Activated CD4-positive, CD25-positive, alpha-beta regulatory T cell treated with anti-CD3 and anti-CD28 coated beads, Interleukin-2, amount 50 U/mL, for 16 hours (primary cell): ENCODE measurements at places on chromosomes 1 and 21.

GRCh38 chr1:10765304-10765703 is 31.1 kb downstream of the CASZ1 start:
- no peak for DNase-seq

GRCh38 chr21:45228171-45228641 is 59.5 kb downstream of the POFUT2 start:
- peak; percentile 36 for DNase-seq

- DNase-seq = no peak
These were observed 36.7 kb downstream of the HLX start for GRCh38 chr1:220915954-220916353.

- no peak for DNase-seq
These were observed 2.0 kb downstream of the SERINC2 start for GRCh38 chr1:31414980-31415370.

GRCh38 chr1:46487818-46488218 is 1.8 kb upstream of the DMBX1 start:
- DNase-seq = no peak

- DNase-seq = no peak
These were observed 51.4 kb downstream of the DPYD start for GRCh38 chr1:97869441-97869840.

DNA sequence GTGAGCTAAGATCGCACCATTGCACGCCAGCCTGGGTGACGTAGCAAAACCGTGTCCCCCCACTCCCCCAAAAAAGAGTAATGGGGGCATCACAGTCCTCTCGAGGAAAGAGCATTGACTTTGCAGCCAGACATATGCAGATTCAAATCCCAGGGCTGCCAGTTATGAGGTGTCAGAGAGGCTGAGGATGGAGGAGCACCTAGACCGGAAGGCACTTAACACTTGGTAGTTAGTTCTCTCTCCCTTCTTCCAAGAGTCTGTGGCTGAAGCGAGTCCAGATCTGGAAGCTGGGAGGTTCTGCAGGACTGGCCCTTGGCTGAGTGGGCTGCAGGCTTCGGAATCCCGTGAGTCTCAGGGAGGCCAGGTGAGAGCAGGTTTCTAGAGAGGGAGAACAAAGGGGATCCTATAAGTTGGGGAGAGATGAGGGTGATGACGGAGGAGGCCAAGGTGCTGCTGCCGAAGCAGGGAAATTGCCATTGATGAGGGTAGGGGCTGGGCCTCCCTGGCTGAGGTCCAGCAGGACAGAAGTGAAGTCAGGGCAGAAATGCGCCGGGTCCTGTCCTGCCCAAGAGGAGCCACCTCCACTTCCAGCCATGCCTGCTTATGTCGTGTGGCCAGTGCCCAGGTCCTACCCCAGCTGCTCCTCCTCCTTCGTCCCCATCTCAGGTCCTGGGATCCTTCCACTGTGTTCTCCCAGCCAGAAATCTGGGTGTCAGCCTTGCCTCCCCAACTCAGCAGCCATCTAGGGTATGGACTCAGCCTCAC is 13.3 kb upstream of the SPOCD1 start:
- no peak for DNase-seq

DNA sequence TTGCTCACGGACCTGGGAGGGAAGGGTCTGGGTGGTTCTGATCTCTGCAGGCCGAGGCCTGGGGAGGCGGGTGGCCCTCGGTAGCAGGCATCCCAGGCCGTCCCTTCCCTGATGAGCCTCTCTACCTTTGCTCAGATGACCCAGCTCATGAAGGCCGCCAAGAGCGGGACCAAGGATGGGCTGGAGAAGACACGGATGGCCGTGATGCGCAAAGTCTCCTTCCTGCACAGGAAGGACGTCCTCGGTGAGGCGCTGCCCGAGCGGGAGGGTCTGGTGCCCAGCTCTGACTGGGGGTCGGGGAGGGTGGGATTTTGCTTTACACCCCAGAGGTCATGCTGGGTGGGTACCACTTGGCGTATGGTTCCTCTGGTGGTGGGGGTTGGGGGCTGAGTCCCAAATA is 76.5 kb downstream of the ARHGEF10L start:
- no peak for DNase-seq

DNA sequence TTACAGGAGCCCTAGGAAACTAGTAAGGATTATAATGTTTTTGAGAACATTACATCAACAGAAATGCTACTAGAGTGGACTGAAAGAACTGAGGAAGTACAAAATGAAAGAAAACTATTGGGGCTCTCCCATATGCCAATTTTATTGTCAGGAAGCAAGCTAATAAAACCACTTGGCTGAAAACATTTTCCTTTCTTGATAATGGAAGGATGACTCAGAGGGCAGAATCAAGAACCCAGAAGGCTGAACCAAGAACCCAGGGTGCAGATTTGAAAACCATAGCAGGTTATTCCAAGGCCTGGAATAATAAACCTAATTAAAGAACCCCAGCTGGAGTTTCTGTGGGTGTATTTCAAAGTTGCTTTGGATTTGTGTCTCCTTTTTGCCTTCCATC is 70.7 kb downstream of the RPE65 start:
- DNase-seq = no peak

GRCh38 chr1:12547586-12548225 is 70.3 kb downstream of the DHRS3 start:
- no peak for DNase-seq

- DNase-seq = no peak
These were observed 61.7 kb downstream of the ERICH3 start for GRCh38 chr1:74611887-74612286.

DNA sequence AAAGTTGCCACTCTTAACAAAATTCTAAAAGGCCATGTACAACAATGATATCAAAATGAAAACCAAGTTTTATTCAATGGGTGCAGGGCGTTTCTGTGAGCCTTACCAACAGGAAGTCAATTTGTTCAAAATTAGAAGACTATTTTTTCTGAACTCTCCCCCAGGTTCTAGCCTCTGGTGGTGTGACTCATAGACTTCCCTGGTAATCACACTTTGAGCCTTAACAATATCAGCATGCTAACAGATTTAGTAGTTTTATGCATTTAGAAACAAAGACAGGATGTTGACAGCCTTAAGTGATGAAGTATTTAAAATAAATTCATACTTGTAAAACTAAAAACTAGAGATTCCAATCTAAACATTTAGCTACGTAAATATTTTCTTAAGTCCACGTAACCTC is 88.4 kb downstream of the LRRC8C start:
- no peak for DNase-seq

- DNase-seq = no peak
These were observed 128.9 kb upstream of the ADAR start for GRCh38 chr1:154736841-154737240.

GRCh38 chr1:62652387-62652786 is 35.8 kb downstream of the DOCK7 start:
- no peak for DNase-seq

DNA sequence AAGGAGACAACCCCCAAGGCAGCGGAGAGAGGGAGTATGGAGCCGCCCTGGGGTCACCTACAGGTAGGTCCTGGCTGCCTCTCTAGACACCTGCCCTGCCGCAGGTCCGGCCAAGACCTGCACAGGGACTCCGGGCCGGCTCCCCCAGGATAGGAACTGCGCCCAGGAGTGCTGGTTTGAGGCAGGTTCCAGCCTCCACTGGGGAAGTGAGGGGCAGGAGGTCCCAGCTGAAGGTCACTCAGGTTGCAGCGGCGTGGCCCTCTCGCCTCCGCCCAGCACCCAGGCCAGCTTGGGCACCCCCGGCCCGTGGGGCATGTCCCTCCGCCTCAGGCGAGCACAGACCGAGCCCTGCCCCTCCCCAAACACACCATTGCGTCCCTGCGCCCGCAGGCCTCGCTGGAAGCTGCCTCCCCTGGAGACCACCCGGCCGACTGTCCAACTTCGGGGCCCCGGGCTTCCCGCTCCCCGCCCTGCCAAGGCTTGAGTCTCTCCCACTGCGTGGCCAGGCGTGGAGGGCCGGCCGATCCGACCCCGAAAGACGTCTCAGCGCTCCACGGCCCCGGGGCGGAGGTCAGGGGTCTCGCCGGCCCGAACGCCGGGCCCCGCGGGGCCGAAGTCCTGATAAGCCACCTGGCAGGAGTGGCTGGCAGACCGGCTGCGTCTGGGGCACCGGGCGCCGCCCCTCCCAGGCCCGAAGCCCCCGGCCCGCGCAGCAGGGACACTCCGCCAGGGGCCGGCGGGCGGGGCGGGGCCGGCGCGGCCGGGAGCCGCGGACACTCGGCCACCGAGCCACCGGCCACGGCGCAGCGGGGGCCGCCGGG is 1.4 kb upstream of the SKI start:
- DNase-seq = no peak

- no peak for DNase-seq
These were observed 400 bp upstream of the TRIM17 start for GRCh38 chr1:228417061-228417460.

DNA sequence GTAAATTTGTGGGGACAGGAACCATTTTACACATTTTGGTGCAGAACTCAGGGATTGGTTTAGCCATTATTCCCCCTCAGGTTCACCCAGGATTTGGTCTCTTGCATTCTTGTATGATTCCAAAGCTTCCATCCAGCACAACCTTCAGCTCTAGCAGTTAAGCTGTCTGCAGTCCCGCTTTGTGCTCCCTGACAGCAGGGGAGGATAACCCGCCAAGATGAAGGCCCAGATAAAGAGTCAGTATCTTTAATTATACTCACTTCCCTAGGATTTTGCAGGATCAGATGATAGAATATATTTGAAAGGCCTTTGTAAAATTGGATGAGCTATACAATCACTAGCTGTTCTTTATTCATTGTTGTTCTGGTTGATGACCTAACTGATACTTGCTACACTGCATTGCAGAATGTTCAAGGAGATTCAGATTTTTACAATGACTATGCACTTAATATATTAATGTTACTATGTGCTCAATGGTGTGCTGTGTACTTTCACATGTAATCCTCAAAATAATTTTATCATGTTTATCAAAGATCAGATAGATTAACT is 49.8 kb downstream of the SLC16A1 start:
- no peak for DNase-seq

GRCh38 chr1:55015731-55016620 is 17.2 kb downstream of the BSND start:
- no peak for DNase-seq

GRCh38 chr1:207000651-207001291 is 30.5 kb upstream of the FCAMR start:
- DNase-seq = no peak

- no peak for DNase-seq
These were observed 57.3 kb downstream of the PKN2 start for GRCh38 chr1:88741413-88741812.

DNA sequence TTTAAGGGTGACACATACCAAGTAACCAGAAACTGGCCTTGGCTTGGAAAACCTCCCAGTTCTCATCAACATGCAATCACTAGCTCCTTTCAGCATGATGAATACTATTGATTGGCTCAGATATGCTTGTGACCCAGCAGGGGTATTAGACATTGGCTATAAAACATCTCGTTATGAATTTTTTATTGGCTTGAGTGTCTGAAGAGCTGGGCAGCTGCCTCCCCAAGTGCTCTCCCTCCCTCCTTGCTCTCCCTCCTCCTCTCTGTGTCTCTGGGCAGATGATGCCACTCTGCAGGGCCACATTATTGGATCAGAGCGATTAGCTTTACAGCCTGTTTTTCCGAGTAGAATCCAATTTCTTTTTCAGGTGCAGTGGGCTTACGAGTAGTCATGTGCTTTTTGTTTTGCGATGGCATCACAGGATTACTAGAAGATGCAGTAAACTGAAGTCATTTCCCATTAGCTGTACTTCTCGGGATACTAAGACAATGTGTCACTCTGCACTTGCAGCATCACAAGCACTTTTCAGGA is 79.3 kb upstream of the ATF3 start:
- DNase-seq = no peak

DNA sequence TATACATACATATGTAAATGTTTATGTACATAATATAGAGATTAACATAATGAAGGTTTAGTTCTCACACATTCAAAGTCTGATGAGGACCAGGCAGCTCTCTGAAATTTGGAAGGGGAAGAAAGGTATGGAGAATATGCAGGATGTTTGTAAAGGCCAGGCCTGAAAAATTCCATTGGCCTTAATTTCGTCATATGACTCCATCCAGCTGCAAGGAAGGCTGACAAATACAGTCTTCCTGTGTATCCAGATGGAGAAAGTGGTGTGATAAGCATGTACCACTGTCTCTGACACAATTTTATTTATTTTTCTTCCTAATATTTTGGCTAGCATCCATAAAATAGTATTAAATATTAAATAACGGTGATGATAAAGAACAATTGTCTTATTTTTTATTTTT is 6.3 kb upstream of the SGIP1 start:
- DNase-seq = no peak

GRCh38 chr1:62438163-62438562 is 1.3 kb downstream of the USP1 start:
- no peak for DNase-seq

GRCh38 chr1:98429965-98430443 is 231.5 kb upstream of the SNX7 start:
- DNase-seq = no peak
